ENCODE measurements at places on chromosomes 12 and 14.

DNA sequence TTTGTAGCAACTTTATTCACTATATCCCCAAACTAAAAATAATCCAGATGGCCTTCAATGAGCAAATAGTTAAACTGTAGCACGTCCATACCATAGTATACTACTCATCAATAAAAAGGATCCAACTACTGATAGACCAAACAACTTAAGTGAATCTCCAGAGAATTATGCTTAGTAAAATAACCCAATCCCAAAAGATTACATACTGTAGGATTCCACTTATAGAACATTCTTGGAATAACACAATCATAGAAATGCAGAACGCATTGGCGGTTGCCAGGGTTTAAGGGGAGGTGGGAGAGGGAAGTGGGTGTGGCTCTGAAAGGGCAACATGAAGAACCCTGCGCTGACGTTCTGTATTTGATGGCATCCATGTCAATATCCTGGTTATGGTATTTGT lies 28.6 kb downstream of the SNRPF start:
- DNase-seq, result no peak

DNA sequence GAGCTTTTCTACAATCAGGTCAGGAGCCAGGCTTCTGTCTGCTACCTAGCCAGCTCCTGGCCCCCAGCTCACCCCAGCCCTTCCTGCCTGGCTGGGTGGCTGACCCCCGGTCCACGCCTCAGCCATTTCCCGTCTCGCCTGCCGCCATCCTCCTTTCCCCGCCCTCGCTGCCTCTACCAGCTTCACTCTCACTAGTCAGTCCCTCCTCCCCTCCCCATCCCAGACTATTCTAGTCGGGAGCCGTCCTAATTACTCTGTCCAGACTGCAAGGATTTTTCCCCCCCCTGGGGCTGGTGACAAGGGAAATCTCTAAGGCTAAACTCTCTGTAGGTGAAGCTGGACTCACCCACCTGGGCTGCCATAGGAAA lies 825 bp downstream of the DHH start:
- DNase-seq, result no peak

GRCh38 chr14:64604881-64605280 lies 55.1 kb downstream of the PPP1R36 start:
- DNase-seq, result no peak

- DNase-seq, result no peak
Observed at GRCh38 chr14:80468331-80469122, 257.2 kb upstream of the DIO2 start.

DNA sequence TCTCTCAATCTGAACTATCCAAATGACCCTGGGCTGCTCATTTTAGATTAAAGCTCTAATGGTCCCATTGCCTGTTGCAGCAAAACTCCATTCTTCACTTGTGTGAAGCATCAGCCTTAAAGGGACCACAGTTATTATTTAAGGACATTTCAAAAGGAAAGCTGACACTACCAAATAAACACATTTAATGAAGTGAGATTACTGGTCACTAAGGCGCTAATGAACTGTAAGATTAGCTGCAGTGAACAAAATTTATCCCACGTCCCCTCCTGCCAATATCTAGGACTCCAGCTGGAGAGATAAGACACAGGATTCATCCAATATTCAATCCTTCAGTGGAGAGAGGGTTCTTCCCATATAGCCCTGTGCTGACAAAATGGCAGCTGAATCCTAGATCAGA lies 1029.2 kb upstream of the SEL1L start:
- no peak for DNase-seq

- DNase-seq, result no peak
Observed at GRCh38 chr12:111168009-111168900, 200.6 kb downstream of the PHETA1 start.

DNA sequence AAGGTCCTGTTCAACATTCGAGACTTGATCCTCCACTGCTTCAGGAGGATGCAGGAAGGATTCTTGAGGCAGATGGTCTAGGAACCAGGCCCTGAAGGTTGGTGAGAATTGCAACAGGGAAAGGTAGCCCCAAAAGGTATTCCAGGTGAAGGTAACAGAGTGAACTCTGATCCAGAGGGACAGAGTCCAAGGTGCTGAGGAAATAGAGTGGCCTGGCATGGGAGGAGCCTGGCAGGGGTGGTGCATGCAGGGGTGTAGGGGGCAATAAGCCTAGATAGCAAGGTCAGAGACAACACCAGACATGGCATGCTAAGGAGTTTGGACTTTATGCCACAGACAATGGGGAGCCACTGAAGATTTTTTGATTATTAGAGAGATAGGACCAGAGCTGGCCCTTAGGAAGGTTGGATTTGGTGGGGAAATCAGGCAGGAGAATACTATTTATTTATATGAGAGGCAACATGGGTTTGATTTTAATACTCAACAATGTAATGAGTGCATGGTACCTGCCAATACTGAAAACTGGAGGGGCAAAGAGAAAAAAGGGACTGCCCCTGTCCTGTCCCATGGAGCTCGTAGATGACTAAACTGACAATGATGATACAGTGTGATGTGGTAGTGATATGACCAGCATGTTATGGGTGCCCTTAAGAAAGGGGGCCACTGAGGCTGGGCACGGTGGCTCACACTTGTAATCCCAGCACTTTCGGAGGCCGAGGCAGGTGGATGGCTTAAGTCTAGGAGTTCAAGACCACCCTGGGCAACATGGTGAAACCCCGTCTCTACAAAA lies 50.5 kb upstream of the TMED10 start:
- DNase-seq, result no peak

Data from brain microvascular endothelial cell (primary cell).